ENCODE measurements at places on chromosomes 1 and 21. TPM values are rescaled to one million over a fixed set of nuclear protein-coding genes. Genes with fewer than 3 reads are reported as not detected.

REN gene
- not detected for total RNA-seq

UBIAD1 gene
- 12.7 TPM for total RNA-seq

DPYD gene
- 17.9 TPM for total RNA-seq

PLA2G2F gene
- total RNA-seq, result not detected

INSRR gene
- not detected for total RNA-seq

PCBP3 gene
- total RNA-seq, result 0.39 TPM

F13B gene
- total RNA-seq, result not detected

CCDC27 gene
- total RNA-seq, result not detected

OR6N1 gene
- total RNA-seq, result not detected

FAM163A gene
- not detected for total RNA-seq

ZYG11A gene
- 1.3 TPM for total RNA-seq

ZCCHC17 gene
- 41.4 TPM for total RNA-seq

CDA gene
- total RNA-seq, result not detected

SH3BGRL3 gene
- total RNA-seq, result 337 TPM

PLA2G2D gene
- total RNA-seq, result not detected

OR2T2 gene
- total RNA-seq, result not detected

SPRR5 gene
- total RNA-seq, result not detected

CTH gene
- 3.2 TPM for total RNA-seq

TEX38 gene
- not detected for total RNA-seq

THRAP3 gene
- 130 TPM for total RNA-seq

ZNF593 gene
- 41.0 TPM for total RNA-seq

KRTAP12-2 gene
- not detected for total RNA-seq

ANKRD65 gene
- 0.38 TPM for total RNA-seq

CACNA1E gene
- total RNA-seq, result not detected

TADA1 gene
- 7.5 TPM for total RNA-seq

SLC22A15 gene
- total RNA-seq, result 0.44 TPM

ADAM30 gene
- total RNA-seq, result not detected

TFAP2E gene
- total RNA-seq, result 0.18 TPM

GBP7 gene
- not detected for total RNA-seq

FGGY gene
- total RNA-seq, result 8.3 TPM

TBX19 gene
- total RNA-seq, result 2.3 TPM

MSH4 gene
- total RNA-seq, result 0.09 TPM

AKNAD1 gene
- not detected for total RNA-seq
